Activated gamma-delta T cell treated with Interleukin-2 at 50 U/mL for 16 hours (primary cell): ENCODE measurements at places on chromosomes 2 and 18.

GRCh38 chr2:37457401-37457901 is 113.0 kb downstream of the QPCT start:
- DNase-seq: no peak

GRCh38 chr2:22703286-22703920 is 681.6 kb upstream of the KLHL29 start:
- DNase-seq: no peak

- no peak for DNase-seq
These were observed 472.3 kb downstream of the TNS1 start for GRCh38 chr2:217530392-217531090.

- no peak for DNase-seq
These were observed 123.8 kb downstream of the AKAIN1 start for GRCh38 chr18:5073026-5073944.

DNA sequence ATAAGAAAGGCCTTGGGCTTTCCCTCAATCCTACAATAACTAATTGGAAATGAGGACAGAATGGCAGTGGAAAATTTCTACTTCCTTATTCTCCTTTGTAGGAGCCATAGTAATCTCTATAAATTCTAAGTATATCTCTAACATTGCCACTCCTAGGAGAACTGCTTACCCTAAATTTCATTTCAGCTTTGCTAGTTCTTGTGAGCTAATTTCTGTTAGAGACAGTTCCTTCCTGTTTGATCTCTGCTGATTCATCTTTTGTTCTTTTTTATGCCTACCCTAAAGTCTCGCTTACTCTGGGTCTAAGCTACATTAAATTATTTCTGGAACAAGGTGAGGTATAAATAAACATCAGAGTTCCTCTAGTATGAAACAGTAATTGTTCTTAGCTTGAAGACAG is 25.7 kb downstream of the ABHD3 start:
- DNase-seq: no peak

DNA sequence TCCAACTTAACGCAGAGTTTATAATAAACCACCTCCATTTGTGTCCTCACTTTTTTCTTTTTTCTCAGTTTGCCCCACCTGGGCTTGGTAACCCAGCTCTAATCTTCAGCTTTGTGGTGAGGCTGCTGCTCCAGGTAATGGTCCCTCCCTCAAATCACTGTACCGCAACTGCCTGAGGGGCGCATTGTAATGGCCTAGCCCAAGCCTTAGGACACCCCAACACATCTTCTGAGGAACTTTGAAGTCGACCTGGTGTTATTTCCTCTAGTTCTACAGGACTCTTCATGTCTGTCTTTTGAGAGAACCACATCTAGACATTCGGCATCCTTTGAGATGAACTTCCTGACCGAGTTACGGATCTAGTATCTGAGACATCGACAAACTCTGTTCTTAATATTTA is 99.7 kb downstream of the PLEKHM3 start:
- DNase-seq: peak; percentile 26

- DNase-seq: no peak
These were observed 182.6 kb downstream of the SH3BP4 start for GRCh38 chr2:235134420-235134819.

DNA sequence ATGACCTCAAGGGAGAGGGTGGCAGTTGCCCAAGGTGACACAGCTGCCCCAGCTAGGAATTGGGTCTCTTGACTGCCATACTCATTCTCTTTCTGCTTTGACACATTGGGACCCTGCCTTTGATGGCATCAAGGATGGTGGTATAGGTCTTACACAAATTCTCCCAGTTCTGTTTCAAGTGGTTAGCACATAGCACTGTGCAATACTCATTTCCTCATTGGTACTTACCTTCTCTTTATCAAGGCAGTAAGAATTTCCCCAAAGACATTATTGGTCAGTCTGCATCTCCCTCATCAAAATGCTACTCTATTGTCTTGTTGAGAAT is 35.9 kb upstream of the CCDC93 start:
- no peak for DNase-seq

DNA sequence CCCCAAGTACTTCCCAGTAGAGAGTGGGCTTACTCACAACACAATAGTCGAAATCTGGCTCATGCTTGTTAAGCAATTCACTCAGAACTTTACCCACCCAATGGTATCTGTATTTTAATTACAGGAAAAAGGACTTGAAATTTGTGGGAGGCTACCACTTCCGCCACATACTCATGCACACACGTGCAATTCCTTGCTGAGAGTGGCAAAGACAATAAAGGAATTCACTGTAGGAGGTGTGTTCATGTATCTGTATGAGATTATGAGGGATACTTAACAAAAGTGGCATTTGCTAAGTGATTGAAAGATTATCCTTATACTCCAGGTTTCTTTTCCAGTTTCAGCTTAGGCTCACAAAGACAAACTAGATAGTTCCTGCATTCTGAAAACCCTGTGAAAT is 14.9 kb upstream of the LYPD6 start:
- DNase-seq: no peak

DNA sequence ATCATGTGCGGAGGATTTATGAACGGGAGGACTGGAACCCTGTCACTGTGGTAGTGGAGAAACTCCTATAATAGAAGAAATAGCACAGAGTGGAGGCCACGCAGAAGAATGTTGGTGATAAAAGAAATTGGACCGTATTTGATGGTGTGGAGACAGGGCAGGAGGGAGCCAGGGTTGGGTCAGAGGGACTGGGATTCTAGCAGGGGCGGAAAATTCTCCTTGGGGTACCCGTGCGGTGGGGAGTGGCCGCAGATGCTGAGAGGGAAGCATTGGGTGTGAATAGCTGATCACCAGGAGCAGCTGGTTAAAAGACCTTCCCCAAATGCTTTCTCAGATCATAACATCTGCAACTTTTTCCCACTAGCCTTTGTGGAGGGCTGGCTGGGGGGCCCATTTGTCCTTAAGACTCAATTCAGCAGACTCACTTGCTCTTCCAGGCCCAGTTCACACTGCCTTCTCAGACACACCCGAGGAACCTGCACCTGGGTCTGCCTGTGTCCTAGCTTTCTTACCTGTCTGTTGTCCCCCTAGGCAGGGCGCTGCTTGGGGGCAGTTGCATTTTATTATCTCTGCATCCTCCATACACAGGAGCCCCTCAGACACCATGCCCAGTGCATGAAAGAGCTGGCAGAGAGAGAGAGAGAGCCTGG is 7.1 kb downstream of the SH3BP4 start:
- no peak for DNase-seq

GRCh38 chr2:196268538-196269338 is 97.4 kb upstream of the STK17B start:
- DNase-seq: no peak

GRCh38 chr2:233081731-233082221 is 21.6 kb downstream of the INPP5D start:
- no peak for DNase-seq

DNA sequence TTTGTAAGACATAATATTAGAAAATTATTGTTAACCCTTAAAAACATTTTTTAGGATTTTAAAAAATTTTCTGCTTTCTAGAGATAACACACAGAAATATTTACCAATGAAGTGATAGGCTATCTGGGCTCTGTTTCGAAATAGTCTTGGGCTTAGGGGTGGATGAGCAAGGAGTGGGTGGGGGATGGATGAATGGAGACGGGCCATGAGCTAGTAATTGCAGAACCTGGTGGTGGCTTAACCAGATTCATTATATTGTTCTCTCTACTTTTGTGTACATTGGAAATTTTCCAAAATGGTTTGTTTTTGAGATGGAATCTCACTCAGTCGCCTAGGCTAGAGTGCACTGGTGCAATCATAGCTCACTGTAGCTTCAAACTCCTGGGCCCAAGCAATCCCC is 89.6 kb downstream of the TCF7L1 start:
- no peak for DNase-seq

DNA sequence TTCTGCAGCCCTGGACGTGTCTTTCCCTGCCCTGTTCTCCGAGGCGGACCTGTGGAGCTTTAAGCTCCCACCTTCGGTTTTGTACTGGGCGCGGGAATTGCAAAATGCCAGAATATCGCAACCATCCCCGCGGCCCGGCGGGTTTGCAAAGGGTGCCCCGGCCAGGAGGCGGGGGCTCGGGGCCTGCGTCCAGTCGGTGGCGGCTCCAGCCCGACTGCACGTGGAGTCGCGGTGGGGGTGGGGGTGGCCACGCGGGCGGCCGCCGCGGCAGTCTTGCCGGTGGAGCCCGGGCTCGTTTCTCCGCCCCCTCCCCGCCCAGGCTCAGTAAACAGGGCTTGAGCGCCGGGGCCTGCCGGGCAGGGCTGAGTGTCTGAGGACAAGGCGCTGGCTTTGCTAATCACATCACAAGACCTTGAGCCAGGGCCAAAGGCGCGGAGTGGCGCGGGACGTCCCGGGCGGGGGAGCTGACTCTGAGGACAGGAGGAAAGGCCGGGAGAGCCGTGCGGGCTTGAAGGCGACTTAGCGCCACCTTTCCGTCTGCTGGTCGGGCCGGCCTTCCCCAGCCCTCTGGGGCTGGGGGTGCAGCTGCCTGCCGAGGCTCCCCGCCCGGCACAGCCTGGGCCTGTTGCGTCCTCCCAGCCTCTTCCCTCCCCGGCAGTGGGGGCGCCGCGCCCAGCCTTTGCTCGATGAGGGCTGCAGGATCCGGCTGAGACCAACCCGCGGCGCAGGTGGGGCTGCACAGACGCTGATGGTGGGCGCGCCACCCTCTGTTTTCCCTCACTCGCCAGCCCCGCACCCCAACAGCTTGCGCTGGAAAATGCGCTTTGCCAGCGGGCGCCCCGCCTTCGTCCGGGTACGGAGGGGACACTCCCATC is 786 bp upstream of the ZFP36L2 start:
- peak; percentile 59 for DNase-seq
